ENCODE measurements at places on chromosomes 11 and 22. TPM values are rescaled to one million over a fixed set of nuclear protein-coding genes. Genes with fewer than 3 reads are reported as not detected.

- no peak for DNase-seq
Measured at GRCh38 chr22:30205281-30206115, 41.1 kb downstream of the LIF start.

The IPO7 gene
- 127 TPM for polyA plus RNA-seq

DNA sequence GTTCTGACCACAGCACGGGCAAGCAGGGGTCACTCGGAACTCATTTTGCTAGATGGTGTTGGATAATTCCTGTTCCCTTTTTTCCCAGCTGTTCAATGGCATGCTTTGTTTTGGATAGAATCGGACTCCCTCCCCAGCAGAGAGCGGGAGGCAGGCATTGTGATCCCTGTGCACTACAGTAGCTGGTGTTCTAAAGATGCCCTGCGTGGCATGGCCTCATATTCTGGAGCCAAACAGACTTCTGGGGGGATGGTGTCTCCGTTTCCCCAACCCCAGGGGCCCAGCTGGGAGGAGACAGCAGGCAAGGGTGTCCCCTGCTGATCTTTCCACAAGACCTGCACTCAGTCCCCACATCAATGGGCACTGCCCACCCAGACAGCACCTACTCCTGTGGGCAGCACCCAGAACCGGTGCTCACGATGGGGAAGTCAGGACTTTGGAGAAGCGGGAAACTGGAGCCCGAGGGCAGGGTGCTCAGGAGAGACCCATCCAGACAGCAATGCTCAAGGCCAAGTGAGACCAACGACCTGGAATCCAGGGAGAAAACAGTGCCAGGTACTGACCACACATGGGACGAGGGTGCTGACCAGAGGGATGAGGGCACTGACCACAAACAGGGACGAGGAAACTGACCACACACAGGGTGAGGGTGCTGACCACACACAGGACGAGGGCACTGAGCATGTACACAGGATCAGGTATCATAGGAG is 934.9 kb downstream of the BRD1 start:
- DNase-seq: no peak

GRCh38 chr11:20192151-20192550 is 31.9 kb upstream of the DBX1 start:
- DNase-seq: no peak
